Effector memory CD4-positive, alpha-beta T cell (primary cell): ENCODE measurements at places on chromosomes 3 and 15.

- no peaks in the 10 kb centered on the region for H3K4me1 ChIP-seq
- H3K27ac ChIP-seq, result no peak overlapping the region
Measured at GRCh38 chr3:105527949-105528348, 161.2 kb downstream of the ALCAM start.

- H3K27ac ChIP-seq, result no peak overlapping the region
- H3K36me3 ChIP-seq, result no peaks in the 10 kb centered on the region
- no peak for DNase-seq
- H3K4me1 ChIP-seq, result no peaks in the 10 kb centered on the region
Measured at GRCh38 chr3:61169621-61170251, 81.5 kb downstream of the FHIT start.

DNA sequence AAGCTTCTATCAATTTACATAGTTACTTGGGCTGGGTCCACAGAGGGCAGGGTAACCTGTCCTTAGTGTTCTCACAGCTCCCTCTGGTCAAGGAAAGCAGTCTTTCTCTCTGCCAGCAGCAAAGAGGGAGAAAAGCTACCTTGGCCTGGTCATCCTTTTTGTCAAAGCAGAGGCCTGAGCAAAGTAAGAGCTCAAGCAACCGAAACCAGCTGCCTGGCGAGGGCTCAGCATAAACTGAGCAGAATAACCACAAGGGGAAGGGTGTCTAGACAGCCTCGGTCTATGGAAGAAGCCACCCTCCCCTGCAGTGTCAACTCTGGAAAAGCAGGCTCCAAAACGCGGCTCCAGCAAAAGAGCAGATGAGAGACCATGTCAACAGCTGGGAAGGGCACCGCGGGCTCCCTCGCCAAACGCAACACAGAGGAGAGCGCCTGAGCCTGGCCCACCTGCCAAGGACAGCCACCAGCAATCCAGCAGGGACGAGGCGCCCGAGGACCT lies 17.4 kb downstream of the LRIG1 start:
- DNase-seq, result no peak
- H3K27me3 ChIP-seq, result no peaks in the 10 kb centered on the region
- H3K36me3 ChIP-seq, result no peaks in the 10 kb centered on the region
- no peak overlapping the region for H3K4me3 ChIP-seq
- H3K27ac ChIP-seq, result no peak overlapping the region
- peaks cover 40% of the 10 kb centered on the region for H3K4me1 ChIP-seq

DNA sequence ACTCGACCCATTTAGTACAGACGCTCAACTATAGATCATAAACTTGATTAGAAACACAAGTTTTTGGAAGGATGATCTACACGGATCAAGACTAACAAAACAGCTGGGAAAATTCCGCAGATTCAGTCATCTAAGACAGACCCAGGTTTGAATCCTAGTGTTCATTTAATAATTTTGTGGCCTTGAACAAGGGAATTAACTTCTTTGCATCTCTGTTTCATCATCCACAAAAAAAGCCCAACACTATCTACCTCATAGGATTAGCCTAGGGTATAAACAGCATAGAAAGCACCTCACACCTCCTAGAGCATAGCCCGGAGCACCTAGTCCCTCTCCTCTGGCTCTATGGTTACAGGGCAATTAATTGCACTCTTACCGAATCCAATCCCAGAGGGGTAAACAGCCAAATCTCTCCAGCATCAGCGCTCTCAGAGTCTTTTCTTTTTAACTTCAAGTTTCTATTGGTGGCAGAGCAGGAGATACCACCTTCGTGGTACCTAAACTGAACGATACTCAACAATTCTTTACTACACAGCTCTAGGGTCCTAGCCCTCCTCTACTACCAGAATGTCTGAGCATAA lies 3.5 kb downstream of the TBL1XR1 start:
- H3K4me1 ChIP-seq, result peaks cover 22% of the 10 kb centered on the region
- no peak overlapping the region for H3K27ac ChIP-seq
- no peaks in the 10 kb centered on the region for H3K27me3 ChIP-seq
- no peaks in the 10 kb centered on the region for H3K36me3 ChIP-seq
- no peak for DNase-seq

DNA sequence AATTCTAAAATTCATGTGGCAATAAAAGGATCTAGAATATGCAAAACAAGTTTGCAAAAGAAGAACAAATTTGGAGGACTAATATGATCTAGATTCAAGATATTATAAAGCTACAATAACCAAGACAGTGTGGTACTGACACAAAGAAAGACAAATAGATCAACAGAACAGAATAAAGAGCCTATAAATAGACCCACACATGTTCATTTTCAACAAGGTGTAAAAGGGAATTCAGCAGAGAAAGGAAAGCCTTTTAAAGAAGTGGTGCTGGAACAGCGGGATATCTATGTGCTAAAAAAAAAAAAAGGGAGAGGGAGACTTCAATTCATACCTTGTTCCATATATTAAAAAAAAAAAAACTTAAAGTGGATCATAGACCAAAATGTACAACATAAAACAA lies 149.0 kb downstream of the WDR76 start:
- no peak for DNase-seq
- no peaks in the 10 kb centered on the region for H3K36me3 ChIP-seq
- H3K4me1 ChIP-seq, result peaks cover 6% of the 10 kb centered on the region
- H3K4me3 ChIP-seq, result no peak overlapping the region
- no peaks in the 10 kb centered on the region for H3K27me3 ChIP-seq

DNA sequence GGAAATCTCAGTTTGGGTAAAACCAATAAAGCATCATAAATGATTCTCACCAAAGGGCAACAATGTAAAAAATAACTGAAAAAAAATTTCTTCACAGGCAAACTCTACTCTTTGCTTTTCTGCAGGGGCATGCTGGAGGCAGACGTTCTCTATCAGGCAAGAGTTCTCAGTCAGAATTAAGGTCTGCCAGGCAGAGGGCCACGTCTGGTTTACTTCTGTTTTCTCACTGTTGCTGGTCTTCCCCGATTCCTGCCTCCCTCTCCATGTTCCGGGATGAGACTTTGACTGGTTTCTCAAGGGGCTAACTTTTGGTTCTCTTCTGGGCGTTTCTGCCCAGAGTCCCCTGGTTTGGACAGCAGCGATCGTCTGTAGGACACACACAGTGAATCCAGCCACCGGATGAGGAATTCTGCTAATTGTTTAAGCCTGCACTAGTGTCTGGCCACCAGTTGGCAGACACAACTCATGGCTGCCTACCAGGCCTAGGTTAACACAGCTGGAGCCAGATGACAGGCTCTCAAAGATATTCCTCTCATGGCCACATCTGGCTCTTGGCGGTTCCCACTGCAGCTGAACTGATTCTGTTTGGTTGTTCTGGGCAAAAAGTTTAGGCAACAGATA lies 273.1 kb downstream of the FOXP1 start:
- no peaks in the 10 kb centered on the region for H3K36me3 ChIP-seq
- H3K4me3 ChIP-seq, result no peak overlapping the region
- no peak for DNase-seq
- H3K4me1 ChIP-seq, result peaks cover 22% of the 10 kb centered on the region
- H3K27me3 ChIP-seq, result no peaks in the 10 kb centered on the region

- H3K36me3 ChIP-seq, result no peaks in the 10 kb centered on the region
- H3K4me3 ChIP-seq, result no peak overlapping the region
- no peak overlapping the region for H3K27ac ChIP-seq
- no peaks in the 10 kb centered on the region for H3K27me3 ChIP-seq
- DNase-seq, result no peak
Measured at GRCh38 chr3:42872718-42873117, 3.0 kb downstream of the CYP8B1 start.

GRCh38 chr3:94117729-94118128 lies 54.9 kb downstream of the NSUN3 start:
- no peak overlapping the region for H3K27ac ChIP-seq
- no peak for DNase-seq
- no peaks in the 10 kb centered on the region for H3K4me1 ChIP-seq
- H3K4me3 ChIP-seq, result no peak overlapping the region

GRCh38 chr3:11480663-11481298 lies 162.9 kb downstream of the VGLL4 start:
- H3K4me3 ChIP-seq, result no peak overlapping the region
- H3K4me1 ChIP-seq, result no peaks in the 10 kb centered on the region
